Mucosa of gallbladder (tissue), 1 donor: ENCODE measurements at places on chromosomes 5 and 9. TPM values are rescaled to one million over a fixed set of nuclear protein-coding genes. Genes with fewer than 3 reads are reported as not detected.

GRCh38 chr9:81318571-81318970 lies 370.8 kb downstream of the TLE1 start:
- DNase-seq = no peak

DNA sequence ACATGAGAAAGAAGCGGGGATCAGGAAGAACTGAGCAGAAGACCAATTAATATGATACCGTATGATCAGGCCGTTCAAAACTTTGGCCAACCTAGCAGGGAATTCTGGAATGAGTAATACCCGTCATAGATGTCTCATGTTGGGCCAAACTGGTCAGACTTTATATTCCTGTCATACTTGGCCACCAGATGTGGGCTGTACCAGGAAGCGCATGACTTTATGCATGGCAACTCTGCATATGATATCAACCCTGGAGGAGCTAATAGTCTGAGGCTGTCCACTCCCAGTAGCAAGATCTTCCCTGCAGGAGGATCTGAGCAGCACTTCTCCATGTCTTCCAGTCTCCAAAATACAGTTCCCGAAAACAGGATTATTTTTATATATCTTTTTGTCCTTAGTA lies 68.5 kb upstream of the NAA35 start:
- DNase-seq = no peak

DNA sequence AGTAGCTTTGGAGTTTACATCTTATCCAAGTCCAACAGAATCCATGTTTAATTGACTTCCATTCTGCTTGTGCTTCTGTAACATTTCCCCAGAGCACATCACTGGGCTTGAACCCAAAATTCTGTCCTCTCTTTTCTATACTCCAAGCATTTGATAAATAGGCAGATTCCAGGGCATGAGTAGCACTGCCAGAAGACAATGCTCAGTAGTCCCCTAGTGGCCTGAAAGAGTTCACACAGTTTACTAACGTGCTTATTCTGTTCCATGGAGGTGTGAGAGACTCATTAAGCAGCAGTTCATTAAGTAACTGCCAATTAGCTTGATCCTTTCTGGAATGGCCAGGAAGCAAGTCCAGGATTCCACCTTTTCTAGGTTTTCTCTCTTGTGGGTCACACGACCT lies 9.4 kb upstream of the GABRA6 start:
- no peak for DNase-seq

Gene DEPDC1B
- total RNA-seq = 117 TPM
